ENCODE measurements at places on chromosomes 4 and X.

- no peak for DNase-seq
Measured at GRCh38 chrX:15475486-15475885, 17.6 kb downstream of the PIR start.

DNA sequence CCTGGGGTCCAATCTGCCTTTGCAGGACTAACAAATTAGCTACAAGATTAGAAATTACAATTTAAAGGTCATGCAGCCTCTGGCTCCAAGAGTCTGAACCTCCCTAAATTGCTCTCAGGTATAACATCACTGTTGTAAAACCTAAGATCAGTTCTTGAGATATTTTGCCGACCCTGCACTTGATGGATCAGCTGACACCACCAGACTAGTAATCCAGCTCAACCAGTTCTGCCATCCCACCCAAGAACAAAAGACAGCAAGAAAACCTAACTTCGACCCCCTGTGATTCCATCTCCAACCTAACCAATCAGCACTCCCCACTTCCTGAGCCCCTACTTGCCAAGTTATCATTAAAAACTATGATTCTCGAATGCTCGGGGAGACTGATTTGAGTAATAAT lies 323.0 kb upstream of the BOD1L1 start:
- DNase-seq, result no peak

DNA sequence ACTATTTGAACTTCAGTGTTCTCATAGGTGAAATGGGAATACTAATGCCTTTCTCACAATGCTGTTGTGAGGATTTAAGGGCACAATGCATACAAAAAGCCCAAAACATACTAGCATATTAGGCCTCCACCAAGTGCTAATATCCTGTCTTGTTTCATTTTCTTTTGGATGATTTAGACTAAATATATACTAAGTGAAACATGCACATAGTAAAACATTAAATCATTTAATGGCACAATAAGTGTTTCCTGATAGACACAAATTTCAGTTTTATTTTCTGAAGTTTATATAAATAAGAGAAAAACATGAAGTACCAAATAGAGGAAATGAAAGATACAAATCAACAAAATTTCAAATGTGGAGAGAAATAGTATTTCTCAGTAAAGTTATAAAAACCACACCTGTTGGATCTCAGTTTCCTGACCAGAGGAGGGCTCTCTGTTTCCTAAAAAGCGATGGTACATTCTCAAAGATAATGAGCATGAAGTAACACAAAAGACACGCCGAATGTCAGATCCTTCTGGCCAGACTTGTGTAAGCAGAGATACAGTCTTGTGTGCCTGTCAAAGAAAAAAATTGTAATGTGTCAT lies 25.1 kb downstream of the DDX60 start:
- no peak for DNase-seq

- DNase-seq, result no peak
Measured at GRCh38 chrX:25069209-25069608, 53.4 kb upstream of the ARX start.

GRCh38 chrX:6813836-6814370 lies 279.0 kb upstream of the VCX3A start:
- DNase-seq, result no peak

GRCh38 chrX:87516717-87517121 lies 883 bp upstream of the KLHL4 start:
- no peak for DNase-seq

DNA sequence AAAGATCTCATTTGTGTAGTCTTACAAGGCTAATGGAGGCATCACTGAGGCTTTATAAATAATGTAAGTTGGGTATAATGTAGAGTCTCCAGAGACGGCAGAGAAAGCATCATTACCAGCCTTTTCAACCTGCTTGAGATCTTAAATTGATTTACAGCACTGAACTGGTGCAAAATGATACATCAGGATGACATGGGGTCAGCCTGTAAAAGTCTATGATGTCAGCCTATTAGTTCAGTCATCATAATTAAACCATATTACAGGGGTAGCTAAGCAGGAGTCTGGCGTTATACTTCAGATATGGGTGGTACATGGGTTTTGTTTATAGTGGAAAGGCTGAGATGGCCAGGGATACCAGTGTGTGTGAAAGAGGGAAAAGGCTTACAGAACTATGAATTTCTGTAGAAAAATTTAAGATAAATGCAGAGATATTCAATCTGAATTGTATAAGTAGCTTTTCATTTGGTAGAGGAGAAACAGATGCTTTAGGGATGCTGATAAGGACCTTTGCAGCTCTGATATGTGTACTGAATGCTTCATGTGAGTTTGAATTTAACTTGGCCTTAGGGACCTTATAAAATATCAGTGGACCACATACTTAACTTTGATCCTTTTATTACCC lies 2.7 kb downstream of the SMAD1 start:
- no peak for DNase-seq

- no peak for DNase-seq
Measured at GRCh38 chr4:13705521-13706041, 78.1 kb upstream of the BOD1L1 start.

GRCh38 chrX:69207216-69207615 lies 42.0 kb upstream of the PJA1 start:
- DNase-seq, result no peak

DNA sequence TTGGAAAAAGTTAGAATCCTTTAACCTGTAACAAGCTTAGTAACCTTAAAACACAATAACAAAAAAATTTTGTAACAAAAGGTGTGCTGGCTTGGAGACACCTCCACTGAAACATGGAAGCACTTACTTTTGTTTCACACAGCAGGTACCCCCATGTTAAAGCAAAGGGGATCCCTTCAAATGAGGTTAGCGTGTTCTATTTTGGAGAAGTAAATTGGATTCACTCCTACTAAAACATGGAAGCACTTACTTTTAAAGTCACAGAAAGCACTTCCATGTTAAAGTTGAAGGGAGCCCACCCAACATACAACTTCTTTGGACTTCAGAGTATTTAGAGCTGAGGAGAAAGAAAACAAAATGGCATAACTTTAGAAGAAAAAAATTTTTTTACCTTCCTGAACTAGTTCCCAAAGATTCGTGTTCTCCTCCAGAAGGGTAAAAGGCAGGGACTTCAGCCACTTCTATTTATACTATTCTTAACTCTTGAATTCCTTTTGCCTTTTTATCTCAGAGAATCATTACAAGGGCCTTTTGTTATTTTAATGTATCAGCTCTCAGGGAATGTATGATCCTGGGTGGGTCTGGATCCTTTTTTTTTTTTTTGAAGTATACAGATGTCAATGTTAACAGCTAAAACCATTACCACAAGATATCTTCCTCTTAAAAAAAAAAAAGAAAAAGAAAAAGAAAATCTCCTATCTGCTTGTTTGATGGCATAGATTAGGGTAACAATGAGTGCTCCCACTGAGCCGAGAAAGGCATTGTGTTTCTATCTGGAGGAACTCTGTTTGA lies 11.5 kb downstream of the LARP7 start:
- DNase-seq, result no peak

- DNase-seq, result no peak
Measured at GRCh38 chr4:156725257-156725656, 246.3 kb downstream of the PDGFC start.

DNA sequence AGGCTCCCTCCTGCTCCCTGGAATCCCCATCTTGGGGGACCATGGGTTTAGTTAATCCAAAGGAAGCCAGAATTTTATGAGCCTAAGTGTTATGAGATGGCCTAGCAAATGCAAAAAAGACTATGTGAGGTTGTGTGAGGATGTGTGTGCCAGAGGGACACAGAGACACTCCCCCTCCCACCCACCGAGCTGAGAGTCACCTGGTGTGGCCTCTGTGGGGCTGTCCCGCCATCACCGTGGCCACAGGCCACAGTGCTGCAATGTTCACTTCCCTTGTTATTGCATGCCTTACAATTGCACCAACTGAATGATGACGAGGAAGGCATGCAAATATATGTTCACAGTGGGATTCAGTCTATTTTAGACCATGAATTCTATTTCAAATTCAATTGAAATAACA lies 601 bp upstream of the FGFBP2 start:
- no peak for DNase-seq

GRCh38 chr4:138553001-138553845 lies 311.1 kb upstream of the SLC7A11 start:
- DNase-seq, result no peak

DNA sequence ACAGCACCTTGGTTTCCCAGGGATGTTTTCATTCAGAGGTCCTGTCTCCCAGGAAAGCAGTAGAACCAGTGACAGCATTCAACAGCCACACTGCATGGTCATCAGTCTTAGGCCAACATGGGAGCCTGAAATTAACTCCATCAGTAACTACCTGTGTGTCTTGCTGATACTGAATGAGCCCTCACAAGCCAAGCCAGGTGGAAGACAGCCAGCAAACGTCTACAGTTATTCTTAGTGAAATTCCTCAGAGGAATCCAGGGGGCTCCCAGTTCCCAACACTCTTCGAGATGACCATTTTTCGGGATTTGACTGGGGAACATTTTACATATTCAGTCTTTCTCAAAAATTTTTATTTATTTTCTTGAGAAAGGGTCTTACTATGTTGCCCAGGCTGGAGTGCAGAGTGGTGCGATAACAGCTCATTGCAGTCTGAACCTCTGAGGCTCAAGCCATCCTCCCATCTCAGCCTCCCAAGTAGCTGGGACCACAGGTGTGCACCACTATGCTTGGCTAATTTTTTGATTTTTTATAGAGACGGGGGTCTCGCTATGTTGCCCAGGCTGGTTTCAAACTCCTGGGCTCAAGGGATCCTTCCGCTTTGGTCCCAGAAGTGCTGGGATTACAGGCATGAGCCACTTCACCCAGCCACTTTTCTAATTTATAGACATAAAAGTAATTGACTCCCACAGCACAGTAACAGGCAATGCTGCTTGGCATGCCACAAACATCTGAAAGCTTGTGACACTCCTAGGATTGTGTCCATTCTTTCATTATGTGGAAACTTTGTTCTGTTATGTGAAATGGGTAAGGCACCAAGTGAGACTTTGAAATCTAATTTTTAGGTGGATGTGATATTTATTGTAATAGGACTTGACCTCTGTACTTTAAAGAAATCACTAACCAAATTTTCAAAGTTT lies 116.9 kb downstream of the SOWAHB start:
- DNase-seq, result no peak

- DNase-seq, result no peak
Measured at GRCh38 chrX:111822191-111822590, 53.8 kb upstream of the TRPC5OS start.

GRCh38 chr4:79626101-79626500 lies 218.1 kb upstream of the GK2 start:
- no peak for DNase-seq

DNA sequence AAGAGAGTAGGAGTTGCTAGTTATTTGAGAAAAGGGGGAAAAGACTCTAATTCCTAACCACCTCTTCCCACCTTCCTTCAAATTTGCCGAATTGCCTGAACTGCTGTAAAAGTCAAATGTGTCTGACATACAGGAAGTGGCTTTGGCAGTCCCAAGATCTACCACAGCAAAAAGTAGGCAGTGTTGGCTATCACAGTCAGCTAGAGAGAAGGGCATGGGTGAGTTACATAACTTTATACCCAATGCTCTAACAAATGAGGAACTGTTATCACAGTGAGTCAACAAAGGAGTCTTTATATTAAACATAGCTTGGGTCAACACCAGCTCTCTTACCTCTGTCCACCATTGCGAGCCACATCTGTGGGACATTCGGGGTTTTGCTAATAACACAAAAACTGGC lies 2.4 kb upstream of the MBNL3 start:
- DNase-seq, result no peak

- DNase-seq, result no peak
Measured at GRCh38 chrX:113510586-113510985, 670.0 kb upstream of the AMOT start.

DNA sequence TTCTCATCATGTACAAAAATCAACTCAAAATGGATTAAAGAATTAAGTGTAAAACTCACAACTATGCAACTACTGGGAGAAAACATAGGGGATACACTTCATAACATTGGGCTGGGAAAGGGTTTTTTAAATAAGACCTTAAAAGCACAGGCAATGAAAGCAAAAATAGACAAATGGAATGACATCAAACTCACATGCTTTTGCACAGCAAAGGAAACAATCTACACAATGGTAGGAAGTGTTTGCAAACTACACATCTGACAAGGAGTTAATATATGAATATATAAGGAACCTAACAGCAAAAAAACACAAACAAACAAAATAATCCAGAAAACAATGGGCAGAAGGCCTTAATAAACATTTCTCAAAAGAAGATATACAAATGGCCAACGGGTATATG lies 57.9 kb downstream of the FREM3 start:
- no peak for DNase-seq

- DNase-seq, result no peak
Measured at GRCh38 chr4:17385403-17385802, 126.5 kb downstream of the QDPR start.

DNA sequence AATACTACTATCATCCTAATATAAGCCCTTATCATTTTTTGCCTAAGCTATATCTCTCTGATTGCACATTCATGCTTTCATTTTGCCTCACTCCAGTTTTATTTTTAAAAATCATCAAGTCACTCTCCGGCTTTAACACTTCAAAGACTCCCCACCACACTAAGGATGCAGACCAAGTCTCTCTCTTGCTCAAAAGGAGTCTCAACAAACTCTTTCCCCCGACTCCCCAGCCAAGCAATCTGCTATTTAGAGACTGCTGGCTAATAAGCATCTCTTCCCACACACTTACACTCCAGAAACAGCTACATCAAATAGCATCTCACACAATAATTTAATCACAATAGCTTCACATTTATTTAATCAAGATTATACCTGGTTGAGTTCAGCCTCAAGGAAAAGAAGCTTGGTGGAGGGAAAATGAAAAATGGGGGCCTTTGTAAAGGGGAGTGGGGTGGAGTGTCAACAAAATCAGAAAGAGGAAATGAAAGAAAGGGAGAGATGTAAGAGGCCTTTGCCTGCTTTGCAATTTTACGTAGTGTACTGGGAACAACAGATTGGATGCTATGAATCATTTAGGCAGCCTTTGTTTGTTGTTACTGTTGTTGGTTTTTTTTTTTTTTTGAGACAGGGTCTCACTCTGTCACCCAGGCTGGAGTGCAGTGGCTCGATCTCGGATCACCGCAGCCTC lies 104.1 kb upstream of the MCF2 start:
- DNase-seq, result no peak

DNA sequence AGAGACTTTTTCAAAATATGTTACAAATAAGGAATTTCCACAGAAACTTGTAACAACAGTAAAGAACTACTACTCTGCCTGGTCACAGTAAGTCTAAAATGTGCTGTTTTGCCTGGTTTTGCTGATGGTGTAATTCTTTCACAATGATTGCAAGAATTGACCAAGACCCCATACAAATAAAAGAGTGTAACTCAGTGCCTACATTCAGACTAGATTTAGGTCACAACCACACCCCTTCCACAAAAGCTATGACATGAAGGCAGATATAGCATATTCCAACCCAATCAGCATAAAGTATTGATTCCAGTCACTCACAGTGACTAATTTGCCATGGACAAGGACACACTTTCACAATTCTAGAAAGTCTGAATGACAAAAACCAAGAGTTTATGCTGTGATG lies 53.7 kb upstream of the TMPRSS11F start:
- no peak for DNase-seq

DNA sequence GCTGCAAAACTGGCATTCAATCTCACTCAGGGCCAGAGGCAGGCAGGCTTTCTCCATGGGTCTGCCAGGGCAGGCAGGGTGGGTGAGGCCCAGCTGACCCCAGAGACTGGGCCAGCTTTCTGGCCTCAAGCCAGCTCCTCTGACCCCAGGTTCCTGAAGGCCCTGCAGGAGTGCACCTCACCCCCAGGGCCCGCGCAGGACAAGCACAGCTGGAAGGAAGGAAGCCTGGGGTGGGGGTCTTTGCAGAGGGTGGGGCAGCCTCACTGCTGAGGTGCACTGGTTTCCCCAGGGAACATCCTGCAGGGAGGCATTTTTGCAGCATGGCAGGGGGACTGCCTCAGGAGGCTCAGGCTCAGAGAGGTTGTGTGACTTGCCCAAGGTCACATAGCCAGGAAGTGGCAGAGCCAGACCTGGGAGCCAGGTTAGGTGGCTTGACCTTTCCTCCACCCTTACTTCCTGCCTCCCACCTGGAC lies 31.5 kb upstream of the AFAP1 start:
- no peak for DNase-seq
